A172 (cell line): ENCODE measurements at places on chromosomes 6 and 20. TPM values are rescaled to one million over a fixed set of nuclear protein-coding genes. Genes with fewer than 3 reads are reported as not detected.

LAMA4 gene
- total RNA-seq, result 7.4 and 11.5 TPM in 2 replicates

- no peak for DNase-seq
Measured at GRCh38 chr6:2266031-2266795, 20.8 kb upstream of the GMDS start.

FAM209B gene
- not detected in 2 replicates for total RNA-seq

DNA sequence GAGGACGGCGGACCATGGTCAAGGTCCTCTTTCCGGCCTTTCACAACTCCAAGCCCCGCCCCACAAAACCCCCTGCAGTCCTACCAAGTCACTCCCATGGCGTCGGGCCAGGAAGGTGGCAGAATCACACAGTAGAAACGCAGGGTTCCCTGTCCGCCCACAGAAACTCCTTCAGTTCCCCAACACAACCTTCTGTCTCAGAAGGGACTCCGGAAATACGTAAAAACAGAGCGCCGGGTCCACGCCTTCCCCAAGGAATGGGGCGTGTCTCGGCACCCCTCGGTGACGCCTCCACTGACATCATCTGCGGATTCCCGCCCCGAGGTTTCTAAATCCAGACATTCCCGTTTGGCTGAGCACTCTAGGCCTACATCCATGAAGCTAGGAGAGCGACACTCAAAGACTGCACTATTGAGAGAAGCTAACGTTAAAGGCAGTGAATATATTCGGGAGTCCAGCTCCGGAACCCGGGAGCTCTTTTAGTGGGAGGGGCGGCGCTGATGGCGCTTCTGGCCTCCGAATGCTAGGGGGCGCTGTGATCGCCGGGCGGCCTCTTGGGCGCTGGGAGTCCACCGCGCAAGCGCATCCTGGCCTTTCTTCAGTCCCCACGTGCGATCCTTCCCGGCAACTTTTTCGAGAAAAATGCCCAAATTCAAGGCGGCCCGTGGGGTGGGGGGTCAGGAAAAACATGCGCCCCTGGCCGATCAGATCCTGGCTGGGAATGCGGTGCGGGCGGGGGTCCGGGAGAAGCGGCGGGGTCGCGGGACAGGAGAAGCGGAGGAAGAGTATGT lies at the start of the genes BYSL and MED20:
Gene BYSL, plus strand, starts transcription at position 579 of the 791 bp plus-strand sequence. Its CDS starts 64 bp downstream, at position 643.
Gene MED20, minus strand, starts transcription at position 219 of the 791 bp plus-strand sequence. Its CDS starts 121 bp downstream, at position 98.
- DNase-seq, result peak; percentile 97

DNA sequence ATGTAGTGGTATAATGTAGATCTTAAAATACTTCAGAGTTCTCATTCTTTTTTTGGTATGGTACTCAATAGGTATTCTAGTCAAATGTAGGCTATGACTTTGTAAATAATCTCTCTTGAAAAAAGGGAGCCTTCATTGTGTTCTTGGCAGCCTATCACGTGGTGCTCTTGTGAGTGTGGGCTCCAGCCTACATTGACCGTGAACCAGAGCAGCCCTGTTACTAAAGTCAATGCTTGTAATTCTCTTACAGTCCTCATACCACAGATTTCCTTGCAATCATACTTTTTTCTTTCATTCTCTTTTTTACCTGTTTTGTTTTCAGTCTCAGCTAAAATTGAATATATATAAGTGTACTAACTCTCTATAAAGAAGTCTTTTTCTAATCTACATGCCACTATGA lies 31.1 kb downstream of the ARID1B start:
- no peak for DNase-seq

MACROD2 gene
- total RNA-seq, result 0.02 and 0.46 TPM in 2 replicates

VGLL2 gene
- total RNA-seq, result not detected in 2 replicates

GRCh38 chr6:41318261-41318653 lies 17.2 kb upstream of the NCR2 start:
- no peak for DNase-seq

- peak; percentile 90 for DNase-seq
Measured at GRCh38 chr6:128508588-128509296, 11.7 kb downstream of the PTPRK start.

DLL1 gene
- total RNA-seq, result 3.4 and 4.7 TPM in 2 replicates

ZSCAN23 gene
- total RNA-seq, result 1.0 and 3.2 TPM in 2 replicates

MAD2L1BP gene
- 23.0 and 38.0 TPM in 2 replicates for total RNA-seq

GRCh38 chr20:31497838-31498540 lies 16.3 kb upstream of the HM13 start:
- DNase-seq, result peak; percentile 36

DNA sequence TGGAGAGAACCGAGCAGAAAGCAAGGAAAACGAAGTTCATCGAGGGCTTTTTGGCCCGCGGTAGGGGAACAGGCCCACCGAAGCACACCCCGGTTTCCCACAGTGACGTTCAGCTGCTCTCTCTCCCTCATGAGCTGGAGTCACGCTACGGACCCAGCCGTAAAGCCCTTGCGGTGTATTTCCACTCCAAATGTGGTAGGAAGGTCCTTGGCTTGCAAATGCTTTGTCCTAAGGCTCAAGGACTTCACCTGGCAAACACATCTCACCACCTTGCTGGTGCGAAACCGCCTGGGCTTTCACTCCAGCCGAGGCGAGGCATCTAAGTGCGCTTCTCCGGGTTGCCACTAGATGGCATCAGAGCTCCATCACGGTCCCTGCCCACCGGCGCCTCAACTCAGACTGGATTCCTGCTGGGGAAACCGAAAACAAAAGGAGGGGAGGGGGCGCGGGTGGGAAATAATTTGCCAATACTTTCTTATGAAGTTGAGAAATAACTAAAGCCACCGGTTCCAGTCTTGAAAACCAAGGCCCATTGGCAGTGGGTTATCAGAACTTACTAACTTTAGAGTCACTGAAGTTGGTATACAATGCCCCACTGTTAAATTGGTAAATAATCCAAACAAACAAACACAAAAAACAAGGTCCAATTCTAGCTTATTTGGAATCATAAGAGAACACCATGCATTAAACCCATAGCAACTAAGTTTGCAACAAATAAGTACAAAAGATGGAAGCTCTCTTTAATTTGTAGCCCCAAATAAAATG lies 13.4 kb upstream of the FOXC1 start:
- DNase-seq, result peak; percentile 52

- no peak for DNase-seq
Measured at GRCh38 chr6:129276986-129277385, 394.0 kb downstream of the LAMA2 start.

SLC24A3 gene
- total RNA-seq, result not detected in 2 replicates

DNA sequence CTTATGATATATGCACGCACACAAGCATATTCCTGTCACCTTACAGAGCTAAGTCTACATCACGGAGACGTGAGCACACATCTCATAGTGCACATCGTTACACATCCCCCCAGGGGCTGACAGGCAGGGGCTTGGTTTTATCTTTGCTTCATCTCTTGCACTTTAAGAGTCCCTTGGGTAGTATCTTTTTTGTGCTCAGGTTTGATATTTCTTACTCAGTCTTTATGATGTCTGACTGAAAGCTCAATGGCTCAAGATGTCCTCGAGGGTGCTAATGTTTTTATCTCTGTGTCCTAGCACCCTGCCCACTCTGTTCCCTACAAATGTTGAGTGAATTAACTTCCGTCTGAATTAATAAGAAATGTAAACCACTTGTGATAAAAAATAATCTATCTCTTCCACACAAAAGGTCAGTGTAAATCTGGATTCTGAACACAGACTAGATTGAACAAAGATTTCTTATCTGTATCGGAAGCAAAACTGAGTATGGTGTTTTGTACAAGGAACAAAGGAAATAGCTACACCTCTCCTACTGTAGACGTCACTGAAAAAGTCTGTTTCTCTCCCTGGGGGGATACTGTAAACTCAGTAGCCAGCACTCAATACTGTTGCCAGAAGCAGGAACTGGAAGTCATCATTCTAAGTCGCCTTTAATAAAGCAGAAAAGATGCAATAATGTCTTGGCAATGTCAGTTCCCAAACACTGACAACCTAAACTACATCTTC lies 195.1 kb downstream of the PRKN start:
- DNase-seq, result no peak

- DNase-seq, result no peak
Measured at GRCh38 chr6:54254886-54255285, 53.4 kb upstream of the TINAG start.

DNA sequence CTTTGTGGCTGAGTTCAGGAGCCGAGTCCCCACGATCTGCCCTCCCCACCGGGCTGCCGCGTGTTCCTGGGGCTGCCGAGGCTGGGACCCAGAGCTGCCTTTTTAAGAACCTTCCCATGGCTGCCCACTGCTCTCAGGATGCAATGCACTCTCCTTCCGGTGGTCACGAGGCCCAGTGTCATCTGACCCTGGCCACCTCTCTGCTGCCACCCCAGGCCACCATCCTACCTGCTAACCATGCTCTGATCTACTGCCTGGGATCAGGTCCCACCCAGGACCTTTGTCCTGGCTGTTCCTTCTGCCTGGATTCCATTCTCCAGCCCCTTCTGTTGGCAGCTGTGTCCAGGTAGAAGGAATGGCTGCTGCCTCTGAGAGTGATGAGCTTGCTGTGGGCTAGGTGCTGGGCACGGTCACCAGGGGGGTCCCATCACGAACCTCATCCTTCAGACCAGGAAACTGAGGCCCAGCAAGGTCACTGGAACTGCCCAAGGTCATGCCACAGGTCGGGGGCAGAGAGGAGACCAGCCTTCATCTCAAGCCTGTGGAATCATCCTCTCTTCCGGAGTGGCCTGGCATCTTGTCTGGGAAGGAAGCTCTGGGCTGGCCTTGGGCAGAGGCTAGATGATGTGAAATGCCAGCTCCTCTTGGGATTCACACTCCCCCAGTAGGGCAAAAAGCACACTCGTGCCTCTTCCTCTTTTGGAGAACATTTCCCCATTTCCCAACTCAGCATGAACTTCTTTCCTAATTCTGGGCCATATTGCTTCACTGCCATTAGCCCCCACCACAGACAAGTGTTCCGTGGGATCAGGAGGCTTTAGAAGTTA lies 20.5 kb downstream of the PCK1 start:
- DNase-seq, result no peak

GRCh38 chr20:47926731-47927130 lies 141.4 kb upstream of the SULF2 start:
- DNase-seq, result no peak

- DNase-seq, result no peak
Measured at GRCh38 chr6:75124983-75125382, 80.9 kb downstream of the COL12A1 start.

ECT2L gene
- total RNA-seq, result not detected in 2 replicates

DNA sequence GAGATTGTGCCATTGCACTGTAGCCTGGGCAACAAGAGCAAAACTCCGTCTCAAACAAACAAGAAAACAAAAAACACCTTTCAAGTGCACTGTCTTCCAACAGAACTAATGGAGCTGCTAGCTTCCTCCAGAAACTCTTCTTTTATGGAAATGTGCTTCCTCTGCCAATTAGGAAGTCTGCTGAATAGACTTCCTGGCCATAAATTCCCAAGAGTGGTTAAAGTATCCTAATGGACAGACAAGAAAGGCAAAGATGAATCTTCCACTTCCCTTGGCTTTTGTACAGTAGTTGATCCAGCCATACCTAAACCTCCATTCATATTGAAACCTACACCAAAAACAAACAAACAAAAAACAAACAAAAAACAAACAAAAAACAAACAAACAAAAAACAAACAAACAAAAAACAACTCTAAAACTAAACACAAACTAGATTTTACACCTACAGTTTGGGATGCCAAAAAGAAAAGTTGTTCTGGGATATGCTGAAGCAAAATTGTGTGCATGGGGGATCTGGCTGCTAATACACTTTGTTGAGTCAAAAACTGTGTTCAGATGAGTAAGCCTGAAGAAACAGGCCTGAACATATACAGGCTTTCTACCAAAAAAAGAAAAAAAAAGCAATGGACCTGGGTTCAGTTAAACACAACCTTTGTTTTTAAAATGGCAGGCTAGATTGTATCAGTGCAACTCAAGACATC lies 59.8 kb upstream of the CARMIL1 start:
- no peak for DNase-seq

GRCh38 chr6:152272486-152272885 lies 364.7 kb downstream of the SYNE1 start:
- peak; percentile 3 for DNase-seq

GRCh38 chr20:11564491-11564890 lies 353.2 kb upstream of the BTBD3 start:
- no peak for DNase-seq

LY6G6C gene
- not detected in 2 replicates for total RNA-seq

- DNase-seq, result peak; percentile 89
Measured at GRCh38 chr6:156948807-156949206, 171.6 kb downstream of the ARID1B start.

DNA sequence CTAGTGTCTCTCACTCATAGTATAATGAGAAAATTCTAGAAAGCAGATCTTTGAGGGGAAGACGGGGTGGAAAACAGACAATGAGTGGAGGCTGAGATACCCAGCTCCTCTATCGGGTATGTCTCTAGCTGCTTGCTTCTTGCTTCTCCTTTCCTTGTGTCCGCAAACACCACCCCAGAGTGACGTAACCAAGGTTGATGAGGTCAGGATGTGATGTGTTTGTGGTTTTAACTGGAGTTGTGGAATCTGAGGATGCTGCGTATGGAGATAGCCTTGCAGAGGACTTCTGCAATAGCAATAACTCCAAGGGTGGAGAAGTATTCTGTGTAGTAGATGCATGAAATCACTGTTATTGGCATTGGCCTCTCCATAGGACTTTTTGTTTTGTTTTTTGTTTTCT lies 132.7 kb upstream of the IFNGR1 start:
- no peak for DNase-seq

DNA sequence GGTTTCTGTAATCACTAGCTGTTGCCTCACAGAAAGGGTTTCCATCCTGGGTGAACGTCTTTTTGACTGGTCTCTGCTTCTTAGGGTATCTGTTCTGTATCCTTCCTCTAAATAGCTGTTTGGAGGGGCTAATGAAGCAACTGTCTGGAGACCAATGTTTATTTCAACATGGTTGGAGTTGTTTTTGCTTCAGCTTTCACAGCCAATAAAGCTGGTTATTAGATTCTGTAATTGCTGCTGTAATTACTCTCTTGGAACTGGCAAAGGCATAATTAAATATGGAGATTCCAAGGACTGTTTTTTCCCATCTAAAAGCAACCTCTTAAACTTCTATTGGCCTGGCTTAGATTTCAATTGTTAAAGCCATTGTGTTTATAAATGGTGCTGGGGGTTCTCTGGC lies 31.9 kb downstream of the CHMP4B start:
- no peak for DNase-seq

DNA sequence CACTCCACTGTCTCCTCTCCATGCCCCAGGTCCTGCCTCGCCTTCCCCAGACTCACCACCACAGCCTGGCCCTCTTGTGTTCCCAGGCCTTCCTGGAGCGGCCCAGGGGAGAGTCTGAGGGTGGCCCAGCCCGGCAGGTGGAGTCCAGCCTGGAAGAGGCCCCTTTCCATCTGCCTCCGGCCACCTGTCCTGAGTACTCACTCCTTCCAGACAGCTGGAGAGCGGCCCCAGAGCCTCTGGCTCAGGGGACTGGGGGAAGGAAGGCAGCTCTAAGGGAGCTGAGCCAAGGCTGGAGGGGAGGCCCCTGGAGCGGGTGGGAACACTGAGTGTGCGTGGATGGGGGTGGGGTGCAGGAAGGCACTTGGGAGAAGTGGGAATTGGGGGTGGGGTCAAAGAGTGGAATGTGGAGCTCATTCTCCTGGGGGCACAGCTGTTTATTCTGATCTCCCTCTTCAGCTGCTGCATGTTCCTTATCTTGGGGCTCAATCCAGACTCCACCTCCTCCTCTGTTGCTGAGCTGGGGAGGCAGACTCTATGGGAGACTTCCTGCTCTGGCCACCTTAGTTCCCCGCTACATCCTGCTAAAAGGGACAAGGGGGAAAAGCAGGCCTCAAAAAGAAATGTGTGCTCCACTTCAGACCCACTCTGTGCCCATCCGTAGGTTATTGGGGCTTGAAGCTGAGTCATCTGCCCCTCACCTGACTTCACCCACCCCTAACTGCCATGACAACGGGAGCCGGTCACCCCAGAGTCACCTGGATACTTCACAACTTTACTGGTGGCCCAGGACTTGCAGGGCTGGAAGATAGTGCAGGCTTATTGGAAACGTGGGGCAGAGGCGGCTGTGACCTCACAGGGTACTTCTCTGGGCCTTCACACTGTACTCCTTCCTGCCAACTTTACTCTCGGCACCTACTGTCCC lies 19.5 kb upstream of the TAF8 start:
- peak; percentile 28 for DNase-seq
